Cerebellum (tissue), 4 donors: ENCODE measurements at places on chromosomes 2 and 18.

DNA sequence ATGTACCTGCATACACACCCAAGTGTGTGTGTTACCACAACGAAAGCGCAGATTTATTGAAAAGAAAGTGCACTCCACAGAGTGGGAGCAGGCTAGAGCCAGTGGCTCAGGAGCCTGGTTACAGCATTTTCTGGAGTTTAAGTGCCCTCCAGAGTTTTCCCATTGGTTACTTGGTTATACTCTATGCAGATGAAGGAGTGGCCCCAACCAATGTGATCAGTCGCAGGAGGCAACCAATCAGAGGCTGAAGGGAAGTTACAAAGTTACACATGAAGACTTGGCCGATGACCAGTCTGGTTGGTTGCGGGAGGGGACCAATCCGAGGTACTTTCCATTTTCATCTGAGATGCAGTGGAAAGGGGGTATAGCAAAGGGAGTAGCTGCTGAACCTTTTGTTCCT is 13.5 kb upstream of the PRLH start:
- DNase-seq: no peak

- DNase-seq: no peak
Measured at GRCh38 chr2:23399674-23400261, 14.8 kb downstream of the KLHL29 start.

DNA sequence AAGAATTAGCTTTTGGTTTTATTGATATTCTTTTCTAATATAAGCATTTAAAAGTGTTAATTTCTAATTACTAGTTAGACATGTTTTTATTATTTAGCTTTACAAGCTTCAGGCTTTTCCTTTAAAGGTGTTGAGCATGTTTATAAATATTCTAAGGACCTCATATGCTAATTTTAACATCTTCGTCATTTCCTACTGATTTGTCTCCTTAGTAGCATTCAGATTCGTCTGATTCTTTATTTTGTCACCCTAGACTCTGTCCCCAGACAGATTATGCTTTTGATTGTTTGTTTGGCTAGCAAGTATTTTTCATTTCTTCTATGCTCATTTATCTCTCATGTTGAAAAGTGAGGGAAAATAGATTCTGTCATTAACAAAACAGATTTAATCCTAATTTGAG is 51.7 kb downstream of the EIF5B start:
- DNase-seq: no peak

GRCh38 chr2:189015359-189015758 is 41.2 kb downstream of the COL3A1 start:
- peak; percentile 0 for DNase-seq

GRCh38 chr2:11945139-11946126 is 199.0 kb downstream of the LPIN1 start:
- no peak for DNase-seq

DNA sequence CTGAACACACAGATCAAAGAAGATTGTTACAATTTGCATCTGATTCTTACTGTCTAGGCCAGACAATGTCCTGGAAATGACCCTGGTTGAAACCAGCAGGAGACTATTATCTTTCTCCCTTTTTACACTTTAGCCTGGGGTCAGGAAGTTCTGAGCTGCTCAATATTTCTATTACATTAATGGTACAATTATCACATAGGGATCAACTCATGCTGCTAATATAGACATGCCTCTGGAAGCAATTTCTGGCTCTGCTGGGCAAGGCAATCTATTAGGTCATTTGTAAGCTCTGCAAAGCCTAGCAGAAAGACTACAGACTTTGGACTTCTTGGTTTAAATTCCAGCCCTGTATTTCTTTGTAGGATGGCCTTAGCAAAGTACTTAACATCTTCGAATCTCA is 205.3 kb downstream of the LRP1B start:
- no peak for DNase-seq

- DNase-seq: no peak
Measured at GRCh38 chr2:161754379-161754778, 130.2 kb downstream of the SLC4A10 start.

DNA sequence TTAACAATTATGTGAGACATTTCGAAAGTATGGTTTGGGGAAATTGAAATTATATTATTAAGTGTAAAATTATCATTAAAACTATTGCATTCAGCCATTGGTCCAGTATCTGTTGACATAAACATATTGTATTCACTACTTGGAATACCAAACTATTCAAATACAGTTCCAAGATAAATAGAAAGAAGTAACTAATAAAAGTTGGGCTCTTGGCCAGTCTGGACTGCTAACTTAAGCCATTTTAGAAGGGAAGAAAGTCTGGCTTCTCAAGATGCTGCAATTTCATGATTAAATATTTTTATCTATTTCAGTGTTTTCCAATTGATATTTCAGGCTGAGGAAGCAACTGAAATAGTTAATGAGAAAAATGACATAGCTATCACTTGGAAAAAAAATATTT is 109.8 kb upstream of the CHRNA1 start:
- DNase-seq: no peak

GRCh38 chr2:237858294-237859081 is 935 bp upstream of the RAMP1 start:
- peak; percentile 82 for DNase-seq

DNA sequence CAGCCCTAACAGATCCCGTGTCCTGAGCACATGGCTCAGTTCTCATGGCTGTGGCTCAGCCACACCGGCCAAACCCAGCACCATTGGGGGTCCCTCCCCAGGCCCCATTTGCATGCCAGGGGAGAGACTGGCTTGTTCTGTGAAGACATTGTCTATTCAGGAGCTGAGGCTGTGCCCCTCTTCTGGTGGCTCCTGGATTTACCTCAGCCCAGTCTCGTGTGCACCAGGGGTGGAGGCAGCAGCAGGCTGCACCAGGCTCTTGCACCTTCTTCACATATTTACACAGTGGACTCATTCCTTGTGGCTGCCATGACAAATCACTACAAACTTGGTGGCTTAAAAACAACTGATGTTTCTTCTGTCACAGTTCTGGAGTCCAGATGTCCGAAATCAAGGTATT is 92.4 kb upstream of the ITGA6 start:
- DNase-seq: no peak

- DNase-seq: no peak
Measured at GRCh38 chr2:6692056-6692455, 173.7 kb downstream of the CMPK2 start.

DNA sequence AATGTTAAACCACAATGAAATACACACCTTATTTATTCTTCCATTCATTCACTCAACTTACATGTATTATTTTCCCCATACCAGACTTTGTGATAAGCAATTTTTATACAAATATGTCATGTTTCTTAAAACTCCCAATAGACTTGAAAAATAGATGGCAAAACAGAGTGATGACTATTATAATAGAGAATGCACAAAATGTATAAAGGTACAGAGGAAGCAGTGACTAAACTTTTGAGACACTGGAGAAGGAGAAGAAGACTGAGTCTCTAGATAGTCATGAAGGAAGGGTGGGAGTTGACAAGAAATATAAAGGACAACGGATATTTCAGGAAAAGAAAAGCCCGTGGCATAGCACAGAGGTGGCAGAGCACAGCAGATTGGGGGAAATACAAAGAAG is 198.1 kb upstream of the SLC39A10 start:
- no peak for DNase-seq

GRCh38 chr18:35743916-35744315 is 162.4 kb downstream of the GALNT1 start:
- no peak for DNase-seq
